ENCODE measurements at places on chromosomes 7 and 10.

- DNase-seq, result no peak
Observed at GRCh38 chr7:51471210-51471980, 154.8 kb upstream of the COBL start.

- DNase-seq, result no peak
Observed at GRCh38 chr10:86752311-86752710, 4.1 kb upstream of the BMPR1A start.

- DNase-seq, result peak; percentile 52
Observed at GRCh38 chr10:80468806-80469421, 14.8 kb downstream of the TSPAN14 start.

DNA sequence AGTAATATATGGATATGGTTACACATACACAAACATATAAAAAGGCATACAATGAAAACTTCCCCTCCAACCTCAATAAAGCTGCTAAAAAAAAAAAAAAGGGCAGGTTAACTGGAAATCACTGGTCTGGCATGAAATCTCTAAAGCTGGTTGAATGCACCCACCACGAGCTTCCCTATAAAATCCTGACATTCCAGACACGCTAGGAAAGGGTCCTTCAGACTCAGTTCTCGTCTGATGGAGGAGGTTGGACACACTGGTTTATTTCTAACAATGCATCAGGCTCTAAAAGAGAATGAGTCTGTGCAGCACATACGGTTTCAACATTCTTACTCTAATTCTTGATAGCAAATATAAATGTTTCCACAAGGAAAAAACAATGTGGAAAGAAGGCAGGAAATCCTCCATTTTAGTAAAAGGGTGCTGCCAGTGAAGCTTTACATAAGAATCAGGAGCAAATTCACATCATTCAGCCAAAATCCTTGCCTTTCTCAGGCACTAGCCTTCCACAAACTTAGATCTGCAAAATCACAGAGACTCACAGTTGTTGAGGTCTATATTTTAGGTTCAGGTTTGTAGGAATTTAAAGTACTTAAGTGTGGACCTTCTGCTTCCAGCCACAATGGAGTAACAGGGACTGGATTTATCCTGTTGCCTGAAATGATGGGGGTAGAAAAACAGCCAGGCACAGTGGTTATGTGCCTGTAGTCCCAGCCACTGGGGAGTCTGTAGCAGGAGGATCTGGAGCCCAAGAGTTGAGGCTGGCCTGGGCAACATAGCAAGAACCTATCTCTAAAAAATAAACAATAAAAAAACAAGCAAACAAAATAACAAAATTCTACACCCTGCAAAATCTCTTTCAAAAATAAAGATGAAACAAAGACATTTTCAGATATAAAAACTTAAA, 73.5 kb downstream of the CYTH3 start:
- DNase-seq, result no peak

DNA sequence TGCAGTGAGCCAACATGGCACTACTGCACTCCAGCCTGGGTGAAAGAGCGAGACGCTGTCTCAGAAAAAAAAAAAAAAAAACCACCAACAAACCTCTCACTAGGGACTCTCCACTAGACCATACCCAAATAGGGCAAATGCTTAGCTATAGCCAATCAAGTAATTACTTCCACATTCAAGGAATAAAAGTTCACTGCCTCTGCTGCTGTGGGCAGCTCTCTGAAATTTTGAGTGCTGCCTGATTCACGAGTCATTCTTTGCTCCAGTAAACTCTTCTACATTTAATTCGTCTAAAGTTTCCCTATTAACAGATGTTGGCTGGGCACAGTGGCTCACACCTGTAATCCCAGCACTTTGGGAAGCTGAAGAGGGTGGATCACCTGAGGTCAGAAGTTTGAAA, 4.7 kb upstream of the NRBF2 start:
- DNase-seq, result no peak

DNA sequence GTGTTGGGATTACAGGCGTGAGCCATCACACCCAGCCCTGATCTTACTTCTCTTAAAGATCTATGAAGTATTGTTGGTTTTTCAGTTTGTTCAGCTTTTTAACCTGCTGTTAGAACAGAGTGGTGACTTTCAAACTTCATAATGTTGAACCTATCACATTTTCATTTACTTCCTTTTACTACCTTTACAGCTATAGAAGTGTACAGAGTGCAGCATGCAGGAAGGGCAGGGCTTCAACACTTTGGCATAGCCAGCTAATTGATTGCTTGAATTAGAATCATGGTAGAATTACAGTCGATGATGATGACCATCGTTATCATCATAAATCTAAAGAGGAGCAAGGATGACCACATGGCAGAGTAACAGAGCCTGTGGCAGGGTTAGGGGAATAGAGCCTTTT, 55.5 kb downstream of the AOAH start:
- DNase-seq, result no peak

DNA sequence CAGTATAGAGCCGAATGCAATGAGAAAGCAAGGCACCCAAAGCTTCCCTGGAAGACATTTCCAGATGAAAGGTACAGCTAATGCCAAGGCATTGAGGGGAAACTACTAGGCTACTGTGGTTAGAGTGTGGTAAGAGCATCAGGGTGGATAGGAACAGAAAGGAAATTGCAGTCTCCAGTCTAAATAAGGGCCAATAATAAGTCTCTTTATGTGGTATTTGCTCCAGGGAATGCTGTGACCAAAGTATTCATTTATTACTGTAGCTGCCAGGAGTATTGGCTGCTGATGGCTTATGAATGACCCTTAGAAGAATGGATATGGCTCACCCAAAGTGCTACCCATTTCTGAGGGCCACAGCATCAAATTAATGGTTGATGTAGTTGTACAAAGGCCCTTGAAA, 30.1 kb upstream of the POT1 start:
- no peak for DNase-seq

DNA sequence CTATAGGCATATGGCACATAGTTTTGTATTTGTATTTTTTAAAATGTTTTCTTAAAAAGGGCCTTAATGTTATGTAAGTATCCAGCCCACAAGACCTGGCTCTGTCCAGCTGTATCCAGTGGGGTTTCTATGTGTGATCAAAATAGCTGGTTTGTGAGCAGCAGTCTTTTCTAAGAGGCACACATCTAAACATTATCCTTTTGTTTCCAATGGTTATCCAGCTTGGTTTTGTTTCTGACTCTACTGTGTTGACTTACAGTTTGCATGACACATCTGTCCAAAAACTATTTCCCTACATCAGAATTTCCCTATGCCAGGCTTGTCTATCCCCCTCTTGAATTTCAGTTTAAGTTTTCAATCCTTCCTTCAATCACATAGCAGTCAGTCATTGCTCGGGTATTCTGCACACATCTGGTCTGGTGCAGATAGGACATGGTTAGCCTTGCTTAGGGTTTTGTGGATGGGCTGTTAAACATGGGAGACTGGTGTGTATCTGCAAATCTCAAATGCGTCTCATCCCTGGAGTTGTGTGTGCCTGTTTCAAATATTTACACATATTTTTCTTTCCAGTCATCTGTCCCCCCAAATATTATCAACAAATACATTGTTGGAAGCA, 104.2 kb downstream of the SAMD9 start:
- no peak for DNase-seq

GRCh38 chr10:117163954-117164548, 26.0 kb upstream of the VAX1 start:
- no peak for DNase-seq

DNA sequence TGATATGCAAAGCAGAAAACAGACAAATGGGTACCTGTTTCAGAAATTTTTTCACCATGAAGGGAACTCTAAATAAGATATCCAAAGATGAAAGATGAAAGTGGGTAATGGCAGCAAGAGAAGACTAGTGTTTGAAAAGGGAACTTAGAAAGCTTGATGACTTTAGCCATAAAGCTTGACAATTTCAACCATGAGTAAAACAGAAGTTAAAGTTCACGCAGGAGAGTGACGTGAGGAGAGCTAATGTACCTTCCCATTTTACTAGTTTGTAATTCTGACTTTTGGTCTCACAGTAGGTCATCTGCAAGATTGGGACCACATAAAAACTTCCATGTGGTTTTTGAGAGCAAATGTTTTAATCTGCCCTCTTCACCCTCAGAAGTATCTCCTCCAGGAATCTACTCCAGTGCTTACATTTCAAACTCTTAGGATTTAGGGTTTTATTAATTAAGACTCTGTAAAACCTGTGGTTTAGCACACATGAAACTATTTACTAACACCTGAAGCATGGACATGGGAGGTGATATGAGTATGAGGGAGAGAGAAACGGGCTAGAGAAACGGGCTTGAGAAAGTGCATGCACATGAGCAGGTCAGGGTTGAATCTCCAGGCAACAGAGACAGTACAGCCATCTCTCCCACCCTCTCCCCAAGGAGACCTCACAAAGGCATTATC, 24.4 kb upstream of the GIMAP2 start:
- DNase-seq, result no peak

GRCh38 chr7:5237286-5237685, 45.5 kb upstream of the SLC29A4 start:
- no peak for DNase-seq

DNA sequence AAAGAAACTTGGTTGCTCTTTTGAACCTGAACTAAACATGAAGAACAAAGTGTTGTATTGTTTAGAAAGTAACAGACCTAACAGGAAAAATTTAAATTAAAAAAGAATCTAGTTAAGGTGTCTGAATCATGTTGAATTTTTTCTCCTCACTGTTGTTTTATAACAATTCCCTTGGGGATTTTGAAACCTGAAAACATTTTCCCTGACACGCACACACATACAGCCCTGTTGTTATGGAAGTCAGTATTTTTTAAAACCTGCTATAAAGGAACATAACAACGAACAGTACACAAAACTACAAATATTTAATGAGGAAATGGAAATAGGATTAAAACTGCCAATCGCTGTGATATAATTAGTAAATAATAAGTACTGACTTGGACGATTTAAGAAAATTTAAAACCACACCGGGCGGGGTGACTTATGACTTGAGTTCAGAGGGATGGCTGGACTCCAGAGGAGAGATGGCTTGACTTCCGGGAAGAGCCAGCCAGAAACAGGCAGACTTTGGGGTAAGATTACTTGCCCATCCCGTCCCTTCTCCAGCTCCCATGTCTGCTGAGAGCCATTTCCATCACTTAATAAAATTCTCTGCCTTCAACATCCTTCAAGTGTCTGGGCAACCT, 16.2 kb upstream of the SPOCK2 start:
- no peak for DNase-seq

DNA sequence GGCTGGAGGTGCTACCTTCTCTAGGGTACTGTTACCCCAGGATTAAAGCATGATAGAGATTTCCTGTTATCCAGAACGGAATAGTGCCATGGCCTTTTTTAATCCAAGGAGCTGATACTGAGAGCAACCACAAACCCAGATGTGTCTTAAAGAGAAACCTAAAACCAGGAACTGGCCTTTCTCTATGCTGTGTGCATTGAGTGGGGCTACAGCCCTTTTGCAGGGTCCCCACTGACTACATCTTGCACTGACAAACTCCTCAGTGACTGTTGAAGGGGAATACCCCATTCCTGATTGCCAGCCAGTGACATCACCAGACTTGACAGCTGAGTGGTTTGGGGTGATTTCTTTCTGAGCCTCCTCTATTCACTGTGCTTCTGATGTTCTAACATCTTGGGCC, 81.9 kb upstream of the CAPZA2 start:
- DNase-seq, result no peak

GRCh38 chr7:2928256-2928612, 84.1 kb upstream of the GNA12 start:
- DNase-seq, result no peak

GRCh38 chr7:81308643-81309322, 389.9 kb upstream of the SEMA3C start:
- no peak for DNase-seq

GRCh38 chr10:30804478-30805055, 175.0 kb upstream of the LYZL2 start:
- no peak for DNase-seq

DNA sequence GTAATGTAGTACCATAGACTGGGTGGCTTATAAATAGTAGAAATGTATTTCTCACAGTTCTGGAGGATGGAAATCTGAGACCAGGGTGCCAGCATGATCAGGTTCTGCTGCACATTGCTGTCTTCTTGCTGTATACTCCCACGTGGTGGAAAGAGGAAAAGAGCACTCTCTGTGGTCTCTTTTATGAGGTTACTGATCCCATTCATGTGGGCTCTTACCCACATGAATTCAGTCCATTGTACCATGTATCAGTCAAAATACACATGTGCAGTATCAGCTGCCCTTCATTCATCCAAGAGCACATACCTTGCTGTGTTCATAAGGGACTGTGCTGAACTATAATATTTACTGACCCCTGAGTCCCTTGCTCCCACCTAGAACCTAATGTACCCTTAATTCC, 17.1 kb downstream of the PNLIPRP2 start:
- no peak for DNase-seq

DNA sequence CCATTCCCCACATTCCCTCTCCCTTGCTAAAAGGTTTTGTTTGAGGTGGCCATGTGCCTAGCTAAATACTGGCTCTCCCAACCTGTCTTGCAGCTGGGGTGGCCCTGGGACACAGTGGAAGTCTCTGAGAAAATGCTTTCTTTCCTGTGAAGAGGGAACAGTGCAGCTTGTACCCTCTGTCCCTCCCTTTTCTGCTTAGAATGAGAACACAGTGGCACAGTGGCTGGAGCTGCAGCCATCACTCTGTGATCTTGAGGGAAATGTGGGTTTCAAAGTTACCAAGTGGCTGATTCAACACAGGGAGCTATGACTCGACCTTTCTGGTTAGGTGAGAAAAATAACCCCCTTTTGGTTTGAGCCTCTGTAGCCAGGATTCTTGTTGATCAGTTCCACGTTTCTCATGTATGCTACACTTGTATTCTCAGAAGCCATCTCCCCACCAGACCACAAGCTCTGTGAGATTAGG, 62.7 kb upstream of the CARD11 start:
- no peak for DNase-seq

GRCh38 chr7:46146454-46147255, 225.6 kb upstream of the IGFBP3 start:
- no peak for DNase-seq

- no peak for DNase-seq
Observed at GRCh38 chr7:101129603-101130117, 2.8 kb downstream of the SERPINE1 start.

GRCh38 chr10:26863351-26864076, 2.8 kb upstream of the ABI1 start:
- DNase-seq, result no peak

DNA sequence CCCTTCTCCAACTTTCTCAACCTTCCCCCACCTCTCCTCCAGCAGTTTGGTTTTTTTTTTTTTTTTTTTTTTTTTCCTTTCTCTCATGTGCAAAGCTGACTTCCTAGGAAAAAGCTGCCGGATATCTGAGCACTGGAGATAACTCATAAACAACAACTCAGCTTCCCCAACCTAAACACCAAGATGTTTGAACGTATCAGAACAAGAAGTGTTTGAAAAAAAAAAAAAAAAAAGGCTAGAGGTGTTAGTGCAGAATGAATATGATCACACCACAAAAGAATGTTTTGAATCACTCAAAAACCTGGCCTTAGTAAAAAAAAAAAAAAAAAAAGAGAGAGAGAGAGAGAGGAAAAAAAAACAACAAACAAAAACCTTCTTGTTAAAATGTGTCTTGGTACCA, 11.2 kb downstream of the GATA3 start:
- no peak for DNase-seq

DNA sequence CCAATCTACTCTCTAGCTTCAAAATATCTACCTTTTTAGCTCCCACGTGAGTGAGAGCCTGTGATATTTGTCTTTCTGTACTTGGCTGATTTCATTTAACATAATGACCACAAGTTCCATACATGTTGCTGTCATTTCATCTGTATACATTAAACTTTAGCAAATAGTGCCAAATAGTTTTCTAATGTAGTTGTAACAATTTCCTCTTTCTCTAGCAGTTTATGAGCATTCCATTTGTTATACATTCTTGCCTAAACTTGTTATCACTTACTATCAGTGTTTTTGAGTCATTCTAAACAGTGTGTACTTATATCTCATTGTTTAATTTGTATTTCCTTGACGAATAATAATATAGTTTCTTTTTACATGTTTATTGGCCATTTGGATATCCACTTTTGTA, 77.2 kb downstream of the NEUROD6 start:
- DNase-seq, result no peak

Data from Peyer's patch (tissue), 4 donors.